ENCODE measurements at places on chromosomes 13 and 19.

GRCh38 chr19:12607631-12608030 is 3.0 kb downstream of the ZNF490 start:
- DNase-seq, result no peak

- no peak for DNase-seq
Observed at GRCh38 chr13:101681834-101682233, 229.4 kb downstream of the ITGBL1 start.

GRCh38 chr19:36876993-36877938 is 26.6 kb downstream of the ZNF345 start:
- peak; percentile 10 for DNase-seq

- no peak for DNase-seq
Observed at GRCh38 chr19:3694361-3695123, 5.7 kb downstream of the PIP5K1C start.

GRCh38 chr19:21513651-21514050 is 8.2 kb downstream of the ZNF429 start:
- no peak for DNase-seq

GRCh38 chr19:2355168-2356035 is 4.7 kb upstream of the TMPRSS9 start:
- peak; percentile 84 for DNase-seq

DNA sequence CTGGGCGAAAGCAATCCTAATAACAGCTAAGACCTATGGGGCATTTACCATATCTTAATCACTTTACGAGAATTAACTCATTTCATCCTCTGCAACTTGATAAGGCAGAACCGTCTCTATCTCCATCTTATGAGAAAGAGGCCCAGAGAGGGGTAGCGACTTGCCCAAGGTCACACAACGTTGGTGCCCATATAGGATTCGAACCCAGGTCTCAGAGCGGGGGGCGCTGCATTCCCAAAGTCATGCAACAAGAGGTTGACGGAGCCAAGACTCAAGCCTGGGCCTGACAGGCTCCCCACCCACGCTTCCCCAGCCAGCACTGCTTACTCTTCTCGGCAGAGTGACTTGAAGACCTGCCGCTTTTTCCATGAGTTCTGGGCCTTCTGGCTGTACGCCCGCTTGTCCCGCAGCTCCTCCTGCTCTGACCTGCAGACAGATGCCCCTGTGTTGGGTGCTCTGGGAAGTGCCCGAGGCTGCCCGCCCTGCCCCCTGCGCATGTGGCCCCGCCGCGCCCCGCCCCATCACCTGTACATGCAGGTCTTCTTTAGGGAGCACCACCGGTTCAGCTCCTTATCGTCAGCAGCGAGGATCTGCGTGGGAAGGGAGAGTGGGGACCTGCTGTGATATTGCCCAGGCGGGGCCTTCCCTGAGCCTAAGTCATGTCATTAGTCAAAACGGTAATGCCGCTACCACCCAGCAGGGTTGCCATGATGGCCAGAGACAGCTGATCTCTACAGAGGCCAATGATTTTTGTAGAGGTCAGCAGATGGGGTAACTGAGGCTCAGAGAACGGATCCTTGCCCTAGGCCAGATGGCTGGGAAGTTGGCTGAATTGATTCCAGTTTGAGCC is 10.8 kb downstream of the KRI1 start:
- DNase-seq, result no peak

- no peak for DNase-seq
Observed at GRCh38 chr13:32136061-32136460, 104.5 kb downstream of the FRY start.

DNA sequence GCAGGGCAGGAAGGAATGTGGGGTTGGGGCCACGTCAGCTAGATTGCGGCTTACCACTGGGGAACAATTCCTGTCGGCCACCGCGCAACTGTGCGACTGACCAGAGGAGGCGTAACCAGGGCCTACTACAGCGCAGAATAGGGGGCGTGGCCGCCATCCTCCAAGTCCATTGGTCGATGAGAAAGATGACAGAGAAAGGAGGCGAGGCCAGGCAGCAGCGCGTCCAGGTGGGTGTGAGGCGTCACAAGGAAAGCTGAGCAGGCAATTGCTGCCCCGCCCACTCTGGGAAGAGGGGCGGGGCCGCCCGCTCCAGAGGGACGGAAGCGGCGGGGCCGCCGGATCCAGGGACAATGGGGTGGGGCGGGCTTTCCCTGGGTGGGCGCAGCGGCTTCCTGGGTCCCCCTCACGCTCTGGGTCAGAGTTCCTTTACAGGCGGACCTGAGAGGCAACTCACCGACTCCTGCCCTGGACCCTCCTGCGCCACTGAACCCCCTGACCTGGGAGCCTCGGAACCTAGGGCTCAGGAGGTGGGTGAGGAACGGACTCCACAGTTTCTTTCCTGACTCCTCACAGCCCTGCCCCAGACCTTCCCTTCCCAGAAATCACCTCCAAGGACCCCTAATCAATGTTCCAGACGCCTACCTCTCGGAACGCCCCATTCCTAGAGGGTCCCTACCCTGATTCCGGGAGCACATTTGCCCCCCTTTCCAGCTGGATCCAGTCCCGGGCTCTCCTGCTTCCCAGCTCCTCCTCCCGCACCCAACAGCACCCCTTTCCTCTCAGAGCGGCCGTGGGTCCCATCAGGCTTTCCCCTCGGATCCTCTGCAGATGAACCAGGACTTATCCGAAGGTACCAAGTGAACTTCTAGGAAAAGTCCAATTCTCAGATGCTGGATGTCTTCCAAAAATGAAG is 101.5 kb upstream of the ZNF492 start:
- DNase-seq, result no peak

- no peak for DNase-seq
Observed at GRCh38 chr19:1471010-1471514, 8.0 kb downstream of the C19orf25 start.

GRCh38 chr19:38386300-38386970 is 1.4 kb downstream of the GGN start:
- no peak for DNase-seq

DNA sequence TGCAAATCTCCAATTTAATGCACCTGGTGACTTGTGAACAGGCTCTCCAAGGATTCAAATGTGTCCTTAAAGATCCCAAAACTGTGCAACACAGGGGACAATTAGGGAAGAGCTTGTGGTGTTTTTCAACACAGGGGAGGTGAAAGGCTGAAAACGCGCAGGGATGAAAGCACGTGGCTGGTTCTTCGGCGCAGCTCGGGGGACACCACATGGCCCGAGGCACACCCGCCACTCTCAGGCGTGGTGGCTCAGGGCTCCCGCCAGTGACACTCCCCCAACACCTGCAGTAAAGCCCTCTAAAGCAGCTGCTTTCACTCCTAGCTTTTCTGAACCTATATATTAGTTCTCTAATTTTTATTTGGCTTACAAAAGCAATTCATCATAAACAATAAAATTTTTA is 91.9 kb downstream of the SPACA7 start:
- no peak for DNase-seq

DNA sequence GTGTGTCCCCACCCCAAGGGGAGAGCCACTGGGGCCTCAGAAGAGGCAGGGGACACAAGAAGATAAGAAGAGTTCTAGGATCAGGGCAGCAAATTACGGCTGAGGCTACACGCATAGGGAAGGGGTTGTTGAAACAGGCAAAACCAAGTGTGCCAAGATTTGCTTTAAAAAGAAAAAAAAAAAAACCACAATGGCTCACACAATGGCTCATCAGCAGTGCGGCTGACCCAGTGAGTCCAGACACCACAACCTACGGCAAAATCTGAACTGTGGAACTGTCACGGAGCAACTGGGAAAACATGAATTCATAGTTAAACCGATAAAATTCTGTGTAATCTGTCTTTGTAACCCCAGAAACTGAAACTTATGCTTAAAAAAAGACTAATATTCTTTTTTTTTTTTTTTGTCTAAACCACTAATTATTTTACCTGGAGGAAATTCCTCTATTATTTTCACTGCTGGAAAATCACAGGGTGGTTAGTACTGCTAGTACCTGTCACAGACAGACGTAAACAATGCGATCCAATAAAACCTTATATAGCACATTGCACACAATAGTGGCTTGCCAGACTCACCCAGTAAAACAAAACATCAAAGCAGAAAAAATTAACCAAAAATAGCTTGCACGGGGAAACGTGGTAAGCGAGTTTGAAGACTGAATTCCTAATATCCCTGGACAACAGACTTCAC is 325.4 kb upstream of the TSHZ3 start:
- DNase-seq, result peak; percentile 46

DNA sequence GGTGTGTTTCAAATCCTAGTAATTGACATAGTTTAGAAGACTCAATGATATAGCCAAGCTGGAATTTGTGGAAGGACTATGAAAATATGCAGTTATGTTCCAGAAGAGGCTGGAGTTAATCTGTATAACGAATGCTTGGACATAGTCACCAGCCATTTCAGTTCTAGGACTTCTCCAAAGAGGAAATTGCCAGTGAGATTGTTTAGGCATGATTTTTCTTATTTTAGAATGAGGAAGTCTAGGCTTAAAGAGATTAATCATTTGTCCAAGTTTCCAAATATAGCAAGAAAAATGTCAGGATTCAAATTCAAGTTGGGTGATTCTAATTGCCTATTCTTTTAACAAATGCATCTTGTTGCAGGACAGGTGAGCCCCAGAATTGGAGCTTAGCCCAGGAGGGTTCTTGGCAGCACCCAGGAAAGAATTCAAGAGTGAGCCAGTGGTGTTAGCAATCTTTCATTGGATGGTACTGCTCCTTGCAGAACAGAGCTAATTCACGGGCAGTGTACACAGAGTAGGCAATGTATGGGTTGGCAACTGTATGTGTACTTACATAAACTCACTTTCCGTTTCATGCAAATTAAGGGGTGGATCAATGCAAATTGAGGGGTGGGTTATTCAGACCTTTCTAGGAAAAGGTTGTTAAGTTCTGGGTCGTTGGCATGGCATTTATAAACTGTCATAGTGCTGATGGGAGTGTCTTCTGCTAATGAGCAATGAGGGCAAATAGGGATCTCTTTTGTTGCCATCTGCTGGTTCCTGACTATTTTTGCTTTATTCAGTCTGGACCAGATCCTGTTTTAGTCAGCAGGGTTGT is 763.1 kb upstream of the SLITRK1 start:
- no peak for DNase-seq
